ENCODE measurements at places on chromosomes 13 and 19.
A peak's percentile ranks its signal among the peaks of the same experiment; 100 is the strongest.

DNA sequence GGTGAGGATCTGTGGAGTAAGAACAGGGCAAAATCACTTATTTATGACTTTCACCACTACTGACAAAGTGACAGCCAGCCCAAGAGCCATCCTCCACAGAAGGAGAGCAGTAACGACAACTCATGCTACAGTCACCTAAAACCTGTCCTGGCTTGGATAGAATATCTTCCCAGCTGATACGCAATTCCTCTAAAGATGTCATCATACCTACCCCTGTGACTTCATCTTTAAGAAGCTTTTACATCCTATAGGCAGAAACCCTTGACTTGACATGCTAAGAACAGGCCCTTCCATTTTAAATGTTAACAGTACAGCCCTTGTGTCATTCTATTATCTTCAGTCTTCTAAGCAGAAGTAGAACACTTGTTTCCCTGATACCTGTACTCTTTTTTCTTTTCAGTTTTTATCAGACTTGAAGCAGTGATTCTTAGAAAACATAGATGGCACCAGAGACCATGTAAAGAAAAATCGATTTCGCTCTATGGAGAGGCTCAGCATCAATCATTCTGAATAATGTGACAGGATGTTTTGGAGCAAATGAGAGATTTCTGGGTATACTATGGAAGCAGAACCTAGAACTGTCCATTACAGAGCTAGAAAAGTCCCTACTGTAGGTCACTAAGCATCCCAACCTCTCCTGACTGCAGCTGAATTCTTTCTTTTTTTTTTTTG, 20.1 kb downstream of the STOML3 start:
- DNase-seq = no peak

- DNase-seq = peak; percentile 25
Observed at GRCh38 chr13:92842145-92842544, 384.5 kb upstream of the GPC6 start.

- DNase-seq = peak; percentile 39
Observed at GRCh38 chr19:12833738-12834565, 427 bp downstream of the RTBDN start.

GRCh38 chr13:80363890-80364503, 23.1 kb upstream of the SPRY2 start:
- DNase-seq = peak; percentile 49

DNA sequence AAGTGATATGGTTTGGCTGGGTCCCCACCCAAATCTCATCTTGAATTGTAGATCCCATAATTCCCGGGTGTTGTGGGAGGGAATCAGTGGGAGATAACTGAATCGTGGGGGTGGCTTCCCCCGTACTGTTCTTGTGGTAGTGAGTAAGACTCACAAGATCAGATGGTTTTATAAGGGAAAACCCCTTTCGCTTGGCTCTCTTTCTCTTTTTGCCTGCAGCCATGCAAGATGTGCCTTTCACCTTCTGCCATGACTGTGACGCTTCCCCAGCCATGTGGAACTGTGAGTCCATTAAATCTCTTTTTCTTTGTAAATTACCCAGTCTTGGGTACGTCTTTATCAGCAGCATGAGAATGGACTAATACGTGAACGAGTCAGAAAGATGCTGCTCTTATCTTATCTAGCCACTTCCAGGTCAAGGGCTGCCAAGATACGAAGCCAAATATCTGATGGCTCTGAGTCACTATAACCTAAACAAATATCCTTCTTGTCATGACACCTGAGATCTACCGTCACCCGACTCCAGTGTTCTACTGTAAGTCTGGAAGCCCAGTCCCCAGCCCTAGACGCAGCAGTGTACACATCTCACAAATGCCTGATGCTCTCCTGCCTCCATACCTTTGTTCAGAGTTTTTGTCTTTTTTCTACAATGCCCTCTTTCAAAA, 45.9 kb downstream of the SLC15A1 start:
- peak; percentile 26 for DNase-seq

- peak; percentile 61 for DNase-seq
Observed at GRCh38 chr13:107650081-107650701, 565.1 kb downstream of the LIG4 start.

GRCh38 chr19:35063940-35064818, 22.7 kb downstream of the HPN start:
- peak; percentile 75 for DNase-seq

GRCh38 chr19:34308381-34309367, 54.3 kb downstream of the GARRE1 start:
- no peak for DNase-seq

DNA sequence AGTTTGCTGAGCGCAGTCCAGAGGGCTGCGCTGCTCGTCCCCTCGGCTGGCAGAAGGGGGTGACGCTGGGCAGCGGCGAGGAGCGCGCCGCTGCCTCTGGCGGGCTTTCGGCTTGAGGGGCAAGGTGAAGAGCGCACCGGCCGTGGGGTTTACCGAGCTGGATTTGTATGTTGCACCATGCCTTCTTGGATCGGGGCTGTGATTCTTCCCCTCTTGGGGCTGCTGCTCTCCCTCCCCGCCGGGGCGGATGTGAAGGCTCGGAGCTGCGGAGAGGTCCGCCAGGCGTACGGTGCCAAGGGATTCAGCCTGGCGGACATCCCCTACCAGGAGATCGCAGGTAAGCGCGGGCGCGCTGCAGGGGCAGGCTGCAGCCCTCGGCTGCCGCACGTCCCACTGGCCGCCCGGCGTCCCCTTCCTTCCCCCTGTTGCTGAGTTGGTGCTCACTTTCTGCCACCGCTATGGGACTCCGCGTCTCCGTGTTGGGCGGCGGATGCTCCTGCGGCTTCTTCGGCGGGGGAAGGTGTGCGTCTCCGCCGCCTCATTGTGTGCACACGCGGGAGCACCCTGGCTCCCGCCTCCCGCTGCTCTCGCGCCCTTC, 772 bp downstream of the GPC6 start:
- peak; percentile 43 for DNase-seq

DNA sequence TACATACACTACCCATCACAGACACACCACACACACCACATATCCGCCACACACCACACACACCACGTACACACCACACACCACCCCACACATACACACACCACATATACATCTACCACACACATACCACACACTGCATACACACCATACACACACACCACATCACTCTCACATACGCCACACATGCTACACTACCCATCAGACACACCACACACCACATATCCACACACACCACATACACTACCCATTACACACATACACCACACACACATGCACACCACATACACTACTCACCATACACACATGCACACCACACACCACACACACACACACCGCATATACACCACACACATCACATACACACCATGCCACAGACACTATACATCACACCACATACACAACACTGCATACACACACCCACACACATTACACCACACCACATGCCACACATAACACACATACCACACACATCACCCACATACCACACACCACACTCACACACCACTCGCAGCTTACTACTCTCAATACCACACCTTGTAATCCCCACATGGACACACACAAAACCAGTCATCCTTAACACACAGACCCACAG, 9.5 kb downstream of the ERFL start:
- no peak for DNase-seq

DNA sequence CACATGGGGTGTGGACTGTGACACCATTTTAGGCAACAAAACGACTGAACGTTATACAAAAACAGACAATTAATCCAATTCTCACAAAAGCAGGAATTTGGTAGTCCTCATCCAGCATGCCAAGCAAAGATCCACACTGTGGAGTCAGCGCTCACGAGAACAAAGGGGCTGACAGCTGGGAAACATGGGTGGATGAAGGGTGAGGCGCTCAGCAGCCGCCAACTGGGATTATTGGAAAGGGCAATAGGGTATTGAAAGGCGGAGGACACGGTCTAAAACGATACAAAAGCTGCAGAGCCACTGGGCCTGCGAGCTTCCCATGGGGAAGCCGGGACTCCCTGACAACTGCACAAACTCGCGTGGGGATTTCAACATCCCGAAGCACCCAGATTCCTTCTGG, 4.7 kb upstream of the ZNF813 start:
- no peak for DNase-seq

DNA sequence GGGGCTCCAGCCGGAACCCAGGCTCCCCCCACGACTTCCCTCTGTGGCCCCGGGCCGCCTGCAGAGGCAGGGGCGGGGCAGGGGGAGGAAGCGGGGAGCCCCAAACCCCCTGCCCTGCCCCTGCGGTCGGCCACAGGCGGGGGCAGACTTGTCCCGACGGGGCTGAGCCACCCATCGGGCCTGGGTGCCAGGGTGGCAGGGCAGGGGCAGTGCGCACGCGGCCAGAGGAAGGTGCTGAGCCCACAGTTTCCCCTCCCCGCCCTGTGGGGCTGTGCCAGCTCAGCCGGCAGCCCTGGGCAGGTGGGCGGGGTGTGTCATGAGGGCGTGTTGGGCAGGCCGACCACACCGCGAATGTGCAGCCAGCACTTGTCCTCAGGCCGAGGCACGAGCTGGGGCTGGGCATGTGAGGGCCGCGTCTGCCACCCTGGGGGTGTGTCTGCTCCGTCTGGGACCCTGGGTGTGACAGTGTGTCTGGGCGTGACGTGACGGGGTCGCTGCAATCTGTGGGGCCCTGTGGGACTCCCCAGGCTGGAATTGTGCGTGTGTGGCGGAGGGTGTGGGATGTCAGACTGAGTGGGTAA, 17.7 kb downstream of the CCDC97 start:
- peak; percentile 81 for DNase-seq

DNA sequence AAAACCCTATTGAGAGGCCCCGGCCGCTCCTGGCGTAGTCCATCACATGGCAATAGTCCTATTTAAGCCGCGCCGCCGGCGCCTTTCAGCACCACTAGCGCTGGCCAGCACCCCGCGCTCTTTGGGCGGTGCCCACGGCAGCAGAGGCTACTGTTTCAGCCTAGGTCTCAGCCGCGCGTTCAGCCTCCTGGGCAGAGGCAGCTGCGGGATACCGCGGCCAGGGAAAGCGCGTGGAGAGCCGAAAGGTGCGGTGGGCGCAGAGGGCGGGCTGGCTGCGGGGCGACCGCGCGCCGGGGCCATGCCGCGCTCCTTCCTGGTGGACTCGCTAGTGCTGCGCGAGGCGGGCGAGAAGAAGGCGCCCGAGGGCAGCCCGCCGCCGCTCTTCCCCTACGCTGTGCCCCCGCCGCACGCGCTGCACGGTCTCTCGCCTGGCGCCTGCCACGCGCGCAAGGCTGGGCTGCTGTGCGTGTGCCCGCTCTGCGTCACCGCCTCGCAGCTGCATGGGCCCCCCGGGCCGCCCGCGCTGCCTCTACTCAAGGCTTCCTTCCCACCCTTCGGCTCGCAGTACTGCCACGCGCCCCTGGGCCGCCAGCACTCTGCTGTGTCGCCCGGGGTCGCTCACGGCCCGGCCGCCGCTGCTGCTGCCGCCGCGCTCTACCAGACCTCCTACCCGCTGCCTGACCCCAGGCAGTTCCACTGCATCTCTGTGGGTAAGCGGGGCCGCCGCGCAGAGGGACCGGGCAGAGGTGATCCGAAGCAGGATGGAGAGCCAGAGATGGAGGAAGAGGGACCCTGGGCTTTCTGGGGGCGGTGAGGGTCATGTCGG, at the start of gene GSX1:
Gene GSX1 (plus strand): TSS at position 91 of the 826 bp plus-strand sequence. CDS start 208 bp downstream, at position 299.
- DNase-seq = peak; percentile 63

DNA sequence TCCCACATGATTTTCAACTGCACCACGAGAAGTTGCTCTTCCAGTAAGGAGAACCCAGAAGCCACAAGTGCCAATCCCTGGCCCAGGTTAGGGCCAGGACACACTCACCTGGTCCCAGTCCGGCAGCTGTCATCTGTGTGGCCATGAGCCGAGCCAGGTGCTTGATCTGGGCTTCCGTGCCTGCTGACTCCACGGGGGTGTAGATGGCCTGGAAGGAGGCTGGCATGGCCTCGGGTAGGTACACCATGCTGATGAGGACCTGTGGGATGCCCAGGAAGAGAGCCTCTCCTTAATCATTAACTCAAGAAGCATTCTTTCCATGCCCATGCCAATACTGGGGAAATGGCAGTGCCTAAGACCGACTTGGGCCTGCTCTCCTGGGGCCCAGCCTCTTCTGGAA, 19.9 kb upstream of the RSPH6A start:
- DNase-seq = no peak

DNA sequence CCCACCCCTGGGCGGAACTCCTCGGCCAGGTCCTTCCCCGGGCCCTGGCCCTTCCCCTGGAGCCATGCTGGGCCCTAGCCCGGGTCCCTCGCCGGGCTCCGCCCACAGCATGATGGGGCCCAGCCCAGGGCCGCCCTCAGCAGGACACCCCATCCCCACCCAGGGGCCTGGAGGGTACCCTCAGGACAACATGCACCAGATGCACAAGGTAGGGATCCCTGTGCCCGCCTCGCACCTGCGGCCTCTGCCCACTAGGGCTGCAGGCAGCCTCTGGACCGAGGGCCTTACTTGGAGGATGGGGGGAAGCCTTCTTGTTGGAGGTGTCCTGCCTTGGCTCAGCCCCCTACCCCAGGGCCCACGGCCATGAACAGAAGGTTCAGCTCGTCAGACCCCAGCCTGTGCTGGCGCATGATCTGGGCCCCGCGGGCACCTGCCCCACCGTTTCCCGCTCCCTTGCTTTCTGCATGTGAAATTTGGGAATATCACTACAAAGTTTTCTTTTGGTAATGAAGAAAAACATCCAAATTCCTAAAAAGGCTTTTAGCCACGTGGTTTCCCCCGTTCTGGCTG, 23.4 kb downstream of the SMARCA4 start:
- no peak for DNase-seq

GRCh38 chr19:16062789-16063188, 13.5 kb upstream of the TPM4 start:
- DNase-seq = peak; percentile 73

DNA sequence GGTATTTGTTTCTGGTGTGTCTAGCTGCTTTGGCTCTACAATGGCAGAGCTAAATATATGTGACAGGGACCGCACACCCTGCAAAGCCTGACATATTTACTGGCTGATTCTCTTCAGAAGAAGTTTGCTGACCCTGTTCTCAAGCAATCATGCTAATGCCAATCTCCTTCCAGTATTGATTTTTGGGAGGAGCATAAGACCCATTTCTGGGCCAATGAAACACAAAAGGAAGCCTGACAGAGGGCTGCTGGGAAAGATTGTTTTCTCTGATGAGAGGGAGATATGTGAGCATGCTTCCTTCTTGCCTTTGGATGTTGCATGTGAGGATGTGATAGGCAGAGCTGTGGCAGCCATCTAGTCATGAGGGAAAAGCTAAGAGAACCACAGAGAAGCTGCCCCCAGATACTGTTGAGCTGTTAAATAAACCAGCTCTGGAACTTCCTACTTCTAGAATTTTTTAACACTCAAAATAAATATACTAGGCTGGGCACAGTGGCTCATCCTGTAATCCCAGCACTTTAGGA, 31.4 kb upstream of the TPTE2 start:
- no peak for DNase-seq

GRCh38 chr13:44822291-44822690, 167.0 kb downstream of the NUFIP1 start:
- no peak for DNase-seq

GRCh38 chr13:74555276-74555625, 421.0 kb upstream of the KLF12 start:
- DNase-seq = no peak

- no peak for DNase-seq
Observed at GRCh38 chr19:28680111-28680510, 532.8 kb downstream of the UQCRFS1 start.

All from PC-3 (cell line).